Astrocyte of the spinal cord (primary cell): ENCODE measurements at places on chromosomes 2 and 18.
A peak's percentile ranks its signal among the peaks of the same experiment; 100 is the strongest.

DNA sequence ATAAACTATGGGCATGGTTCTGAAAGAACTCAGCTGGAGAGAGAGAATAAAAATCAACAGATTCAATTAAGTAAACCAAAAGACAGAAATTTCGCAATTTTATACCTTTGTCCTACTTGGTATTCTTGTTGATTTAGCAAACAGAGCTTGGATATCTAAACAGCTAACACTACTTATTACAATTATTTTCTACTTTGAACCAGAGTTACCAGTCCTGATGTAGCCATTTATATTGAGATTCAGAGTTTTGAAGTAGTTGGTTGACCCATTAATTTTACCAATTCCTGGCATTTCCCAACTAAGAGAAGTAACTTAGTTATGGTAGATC is 48.9 kb downstream of the ASXL2 start:
- no peak for DNase-seq

- no peak for DNase-seq
Observed at GRCh38 chr18:59961070-59961469, 61.3 kb downstream of the PMAIP1 start.

DNA sequence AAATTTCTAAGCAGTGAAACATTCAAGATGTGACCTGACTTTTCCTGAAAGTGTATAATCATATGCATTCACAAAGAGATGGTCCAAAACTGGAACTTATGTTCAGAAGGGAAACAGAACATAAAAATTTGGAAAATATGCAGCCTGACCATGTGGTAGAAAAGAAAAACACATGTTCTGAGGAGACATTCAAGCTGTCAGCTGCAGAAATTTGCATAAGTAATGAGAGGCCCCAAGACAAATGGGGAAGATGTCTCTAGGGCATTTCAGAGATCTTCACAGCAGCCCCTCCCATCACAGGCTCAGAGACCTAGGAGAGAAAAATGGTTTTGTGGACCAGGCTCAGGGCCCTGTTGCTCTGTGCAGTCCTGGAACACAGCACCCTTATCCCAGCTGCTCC is 123.8 kb downstream of the RPIA start:
- DNase-seq = no peak

GRCh38 chr2:149782572-149782971 is 195.0 kb upstream of the MMADHC start:
- DNase-seq = no peak

GRCh38 chr2:181904022-181904632 is 12.6 kb downstream of the ITPRID2 start:
- peak; percentile 68 for DNase-seq

GRCh38 chr18:51447351-51448342 is 250.2 kb upstream of the MEX3C start:
- DNase-seq = no peak

DNA sequence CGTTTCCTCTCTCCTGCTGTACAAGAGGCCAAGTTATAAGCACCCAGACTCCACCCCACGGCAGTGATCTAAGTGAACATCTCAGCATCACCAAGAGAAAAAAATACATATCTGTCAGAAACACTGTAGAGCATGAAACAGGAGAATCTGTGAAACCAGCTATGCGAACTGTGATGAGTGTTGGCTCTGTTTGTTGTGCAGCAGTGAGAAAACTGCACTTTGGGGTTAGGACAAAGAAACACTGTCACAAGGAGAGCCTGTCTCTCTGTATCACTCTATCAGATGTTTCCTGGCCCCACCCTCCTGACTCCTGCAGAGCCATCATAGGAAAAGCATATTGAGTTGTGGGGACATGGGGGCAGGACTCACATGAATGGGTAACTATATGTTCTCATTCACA is 87.1 kb downstream of the LAMA3 start:
- DNase-seq = no peak

- DNase-seq = no peak
Observed at GRCh38 chr2:119574108-119574815, 30.0 kb downstream of the CFAP221 start.

DNA sequence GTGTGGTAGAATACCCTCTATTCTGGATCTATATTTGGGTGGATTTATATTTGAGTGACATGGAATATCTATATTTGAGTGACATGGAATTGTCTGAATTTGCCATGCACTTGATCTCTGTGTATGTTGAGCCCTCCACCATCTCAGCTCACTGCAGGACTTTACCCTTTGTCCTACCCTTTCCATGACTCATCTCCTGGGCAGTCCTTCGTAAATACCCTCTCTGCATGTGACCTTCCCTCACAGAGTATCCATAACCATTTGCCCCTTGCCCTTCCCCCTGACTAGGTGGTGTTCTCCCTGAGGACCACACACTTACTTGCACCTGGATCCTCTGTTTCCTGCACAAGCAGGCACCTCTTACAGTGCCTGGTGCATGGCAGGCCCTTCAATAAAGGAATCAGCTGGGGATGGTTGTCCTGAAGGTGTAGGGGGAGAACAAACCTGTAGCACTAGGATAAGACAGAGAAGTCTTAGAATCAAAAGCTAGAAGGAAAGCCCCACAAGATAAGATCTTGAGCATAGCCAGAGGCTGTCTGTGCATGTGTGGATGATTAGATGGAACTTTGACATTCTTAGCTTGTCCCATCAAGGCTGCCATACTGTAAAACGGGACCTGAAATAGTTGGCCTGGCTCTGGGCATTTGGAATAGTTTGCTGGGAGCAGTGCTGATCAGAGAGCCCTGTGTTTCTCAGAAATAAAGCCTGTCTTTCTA is 230.4 kb downstream of the FHOD3 start:
- no peak for DNase-seq

GRCh38 chr2:232973796-232974195 is 39.3 kb downstream of the NGEF start:
- DNase-seq = no peak

GRCh38 chr2:147698166-147698565 is 146.7 kb upstream of the ACVR2A start:
- DNase-seq = no peak

DNA sequence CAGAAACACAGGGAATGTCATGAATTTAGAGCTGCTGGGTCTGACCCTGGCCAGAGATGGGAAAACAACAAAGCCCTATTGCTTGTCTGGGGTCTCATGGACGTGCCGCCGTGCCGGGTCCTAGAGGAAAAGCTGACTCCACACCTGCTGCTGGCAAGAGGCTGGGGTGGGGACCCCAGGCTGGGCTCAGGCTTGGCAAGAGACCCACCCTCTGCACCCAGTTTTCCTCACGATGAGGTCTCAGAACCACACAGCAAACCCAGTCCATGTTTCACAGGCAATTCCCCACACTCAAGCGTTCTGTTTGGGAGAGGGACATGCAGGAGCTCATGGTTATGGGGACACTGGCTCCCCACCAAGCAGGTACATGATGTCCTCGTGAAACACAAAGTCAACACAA is 367.3 kb upstream of the SALL3 start:
- DNase-seq = no peak

- DNase-seq = no peak
Observed at GRCh38 chr2:10826625-10827024, 14.0 kb upstream of the PDIA6 start.

DNA sequence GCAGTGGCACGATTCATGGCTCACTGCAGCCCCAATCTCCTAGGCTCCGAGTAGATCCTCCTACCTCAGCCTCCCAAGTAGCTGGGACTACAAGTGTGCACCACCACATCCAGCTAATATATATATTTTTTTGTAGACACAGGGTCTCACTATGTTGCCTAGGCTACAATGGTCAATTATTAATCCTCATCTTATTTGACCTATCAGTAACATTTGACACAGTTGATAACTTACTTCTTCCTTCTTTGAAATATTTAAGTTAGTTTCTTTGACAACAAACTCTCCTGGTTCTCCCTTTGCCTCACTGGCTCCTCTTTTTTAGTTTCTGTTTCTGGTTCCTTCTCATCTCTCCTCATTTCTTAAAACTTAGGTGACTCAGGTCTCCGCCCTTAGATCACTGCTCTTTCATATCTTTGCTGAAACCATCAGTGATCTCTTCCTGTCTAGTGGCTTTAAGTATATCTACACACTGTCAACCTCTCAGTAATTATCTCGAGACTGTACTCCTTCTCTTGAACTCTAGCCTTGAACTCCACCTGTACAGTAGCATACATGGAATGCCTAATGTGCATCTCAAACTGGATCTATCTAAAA is 11.5 kb downstream of the PGAP1 start:
- DNase-seq = no peak

DNA sequence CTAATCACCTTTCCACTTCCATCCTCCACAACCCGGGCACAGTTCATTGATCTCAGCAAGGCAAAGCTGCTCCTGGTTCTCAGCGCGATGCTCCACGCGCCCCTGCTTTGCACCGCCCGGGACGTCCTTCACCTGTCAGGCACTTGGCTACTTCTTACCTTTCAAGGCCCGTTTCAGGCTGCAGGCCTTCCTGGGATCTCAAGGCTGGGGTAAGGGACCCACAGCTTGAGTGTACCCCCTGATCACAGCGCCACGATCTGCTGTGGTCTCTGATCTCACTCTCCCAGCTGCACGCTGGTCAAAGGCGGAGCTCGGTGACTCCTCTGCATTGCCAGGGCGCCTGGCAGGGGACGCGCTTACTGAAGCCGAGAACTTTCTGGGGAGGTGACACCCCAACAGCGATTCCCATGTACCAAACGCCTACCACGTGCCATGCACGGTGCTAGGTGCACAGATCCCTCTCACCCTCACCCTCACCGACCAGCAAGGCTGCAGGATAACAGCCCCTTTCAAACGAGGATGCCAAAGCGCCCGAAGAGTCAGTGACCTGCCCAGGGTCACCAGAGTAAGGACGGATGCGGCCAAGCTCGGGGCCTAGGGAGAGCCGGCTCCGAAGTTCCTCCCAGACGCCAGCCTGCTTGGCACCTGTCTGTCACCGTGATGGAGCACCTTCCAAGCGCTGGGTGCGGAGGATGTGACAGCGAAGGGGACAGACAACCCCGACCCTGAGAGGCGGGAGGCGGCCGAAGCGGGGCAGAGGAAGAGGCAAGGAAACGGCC is 818 bp downstream of the ITGB1BP1 start:
- DNase-seq = peak; percentile 28

- DNase-seq = no peak
Observed at GRCh38 chr18:40532046-40532445, 1423.0 kb upstream of the PIK3C3 start.

DNA sequence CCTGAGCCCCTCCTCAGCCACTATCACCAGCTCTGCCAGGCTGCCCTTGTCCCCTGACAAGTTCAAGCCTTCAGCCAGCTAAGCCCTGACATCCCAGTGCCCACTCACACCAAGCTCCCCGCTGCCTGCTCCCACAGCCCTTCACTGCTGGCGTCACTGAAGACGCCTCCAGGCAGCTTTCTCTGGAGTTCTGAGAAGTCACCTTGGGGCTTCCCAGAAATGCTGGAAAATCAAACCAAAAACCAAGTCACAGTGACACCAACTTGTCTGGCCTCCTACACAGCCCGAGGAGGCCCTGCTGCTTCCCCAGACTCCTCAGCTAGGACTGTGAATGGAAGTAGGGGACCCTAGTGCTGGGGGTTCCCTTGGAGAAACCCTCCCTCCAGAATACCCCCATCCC is 2.2 kb upstream of the TNS1 start:
- DNase-seq = no peak

DNA sequence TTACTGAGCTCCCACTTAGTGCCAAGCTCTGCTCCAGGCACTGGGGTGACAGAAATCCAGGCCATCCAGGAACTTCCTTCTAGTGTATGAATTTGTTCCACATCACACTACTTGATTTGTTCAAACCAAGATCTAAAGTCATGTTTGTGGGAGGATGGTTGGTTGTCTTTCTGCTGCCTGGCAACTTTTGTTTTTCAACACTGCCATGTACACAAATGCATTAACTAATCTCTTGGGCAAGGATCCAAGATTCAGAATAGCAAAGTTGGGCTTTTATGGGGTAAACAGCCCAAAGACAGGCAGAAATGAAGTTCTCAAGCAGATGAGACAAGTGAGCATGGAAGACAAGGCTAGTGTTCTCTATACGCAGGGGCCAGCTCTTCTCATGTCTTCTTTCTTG is 53.4 kb upstream of the PROKR1 start:
- DNase-seq = no peak

GRCh38 chr2:98849113-98849512 is 86.9 kb downstream of the CRACDL start:
- DNase-seq = no peak

- no peak for DNase-seq
Observed at GRCh38 chr2:39139511-39140237, 18.8 kb upstream of the SOS1 start.

- DNase-seq = peak; percentile 96
Observed at GRCh38 chr18:77067291-77068061, 65.1 kb downstream of the MBP start.

GRCh38 chr2:230903231-230904150 is 21.6 kb downstream of the GPR55 start:
- DNase-seq = no peak

- no peak for DNase-seq
Observed at GRCh38 chr2:46985512-46985911, 69.9 kb upstream of the MCFD2 start.

- DNase-seq = no peak
Observed at GRCh38 chr2:98907385-98907784, 28.6 kb downstream of the CRACDL start.

- no peak for DNase-seq
Observed at GRCh38 chr2:25044990-25045389, 3.1 kb downstream of the EFR3B start.

- DNase-seq = no peak
Observed at GRCh38 chr18:36757991-36758390, 70.8 kb downstream of the TPGS2 start.

GRCh38 chr2:146477383-146477782 is 1367.4 kb upstream of the ACVR2A start:
- DNase-seq = no peak

DNA sequence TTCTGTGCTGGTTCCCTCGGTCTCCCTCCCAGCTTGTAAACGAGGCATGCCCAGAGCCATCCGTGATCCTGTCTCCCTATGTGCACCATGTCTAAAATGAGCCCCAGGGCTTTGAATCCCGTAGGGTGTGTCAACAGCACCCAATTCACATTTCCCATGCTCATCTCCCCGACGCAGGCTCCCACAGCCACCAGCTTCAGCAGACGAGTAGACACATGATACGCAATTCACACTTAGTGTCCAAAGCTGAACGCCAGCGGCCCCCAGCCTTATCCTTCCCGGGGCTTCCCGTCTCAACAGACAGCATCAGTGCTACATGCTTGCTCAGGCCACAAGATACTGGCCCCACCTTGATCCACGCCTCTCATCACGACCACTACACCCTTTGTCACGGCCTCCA is 88.1 kb downstream of the EIPR1 start:
- no peak for DNase-seq

- DNase-seq = no peak
Observed at GRCh38 chr2:137205324-137205723, 440.0 kb downstream of the THSD7B start.

GRCh38 chr2:158142568-158143332 is 41.1 kb downstream of the UPP2 start:
- DNase-seq = peak; percentile 9
